Cardiac septum (tissue), 1 donor: ENCODE measurements at places on chromosomes 1 and 21. TPM values are rescaled to one million over a fixed set of nuclear protein-coding genes. Genes with fewer than 3 reads are reported as not detected.

Gene FAM72B
- total RNA-seq, result 0.13 TPM

Gene PDE9A
- 1.1 TPM for total RNA-seq

Gene SLAMF1
- 1.0 TPM for total RNA-seq

Gene MANEAL
- 2.1 TPM for total RNA-seq

Gene SERTAD4
- total RNA-seq, result 3.7 TPM

Gene F13B
- not detected for total RNA-seq

Gene C1orf94
- total RNA-seq, result not detected

Gene HORMAD1
- total RNA-seq, result not detected

Gene GBP1
- 6.2 TPM for total RNA-seq

Gene HENMT1
- 1.1 TPM for total RNA-seq

Gene NFIA
- 78.6 TPM for total RNA-seq

Gene AVPR1B
- not detected for total RNA-seq

Gene PSMA5
- 60.7 TPM for total RNA-seq

Gene GSTM1
- 44.1 TPM for total RNA-seq

Gene SLC1A7
- total RNA-seq, result 0.43 TPM

Gene HRNR
- not detected for total RNA-seq

Gene RHEX
- 0.24 TPM for total RNA-seq

Gene ADGRL4
- total RNA-seq, result 23.5 TPM

Gene SHISAL2A
- total RNA-seq, result not detected

Gene RNF2
- 17.2 TPM for total RNA-seq

Gene PAPPA2
- 1.4 TPM for total RNA-seq

Gene ADORA3
- total RNA-seq, result 0.51 TPM

Gene TNFRSF4
- 4.3 TPM for total RNA-seq

Gene CDK18
- total RNA-seq, result 195 TPM

Gene RGS13
- 0.27 TPM for total RNA-seq

Gene AKR7A2
- 33.5 TPM for total RNA-seq

Gene SAMD13
- 0.78 TPM for total RNA-seq

Gene CCDC181
- 1.2 TPM for total RNA-seq

Gene CELA3A
- not detected for total RNA-seq

Gene ACTN2
- total RNA-seq, result 3,389 TPM

Gene C8B
- not detected for total RNA-seq

Gene NR1I3
- total RNA-seq, result not detected

Gene NUDT17
- total RNA-seq, result 2.7 TPM

Gene PGLYRP4
- not detected for total RNA-seq

Gene ELAPOR1
- total RNA-seq, result 0.30 TPM

Gene KRTAP13-3
- total RNA-seq, result not detected

Gene SUSD4
- 6.4 TPM for total RNA-seq
